Ovary (tissue), 10 donors: ENCODE measurements at places on chromosomes 5 and 9.

GRCh38 chr5:82664732-82665131 is 386.6 kb upstream of the RPS23 start:
- DNase-seq = no peak

- peak; percentile 77 for DNase-seq
Measured at GRCh38 chr5:172932313-172933017, 26.8 kb upstream of the RPL26L1 start.

DNA sequence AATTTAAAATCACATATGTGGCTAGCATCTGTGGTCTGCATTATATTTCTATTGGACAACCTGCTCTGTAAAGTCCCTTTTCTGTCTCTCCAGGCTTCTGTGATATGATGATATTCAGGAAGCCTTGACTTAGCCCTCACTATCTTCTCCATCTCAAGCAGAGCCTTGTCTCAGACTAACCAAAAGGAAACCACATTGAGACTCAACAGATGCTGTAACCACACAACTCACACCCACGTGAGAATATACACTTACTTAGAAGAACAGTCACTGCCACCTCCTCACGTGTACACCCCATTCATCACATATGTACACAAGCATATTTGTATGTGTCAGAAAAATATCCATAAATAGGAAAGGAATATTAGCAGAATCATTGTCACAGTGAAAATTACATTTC is 33.6 kb downstream of the HTR4 start:
- DNase-seq = no peak

DNA sequence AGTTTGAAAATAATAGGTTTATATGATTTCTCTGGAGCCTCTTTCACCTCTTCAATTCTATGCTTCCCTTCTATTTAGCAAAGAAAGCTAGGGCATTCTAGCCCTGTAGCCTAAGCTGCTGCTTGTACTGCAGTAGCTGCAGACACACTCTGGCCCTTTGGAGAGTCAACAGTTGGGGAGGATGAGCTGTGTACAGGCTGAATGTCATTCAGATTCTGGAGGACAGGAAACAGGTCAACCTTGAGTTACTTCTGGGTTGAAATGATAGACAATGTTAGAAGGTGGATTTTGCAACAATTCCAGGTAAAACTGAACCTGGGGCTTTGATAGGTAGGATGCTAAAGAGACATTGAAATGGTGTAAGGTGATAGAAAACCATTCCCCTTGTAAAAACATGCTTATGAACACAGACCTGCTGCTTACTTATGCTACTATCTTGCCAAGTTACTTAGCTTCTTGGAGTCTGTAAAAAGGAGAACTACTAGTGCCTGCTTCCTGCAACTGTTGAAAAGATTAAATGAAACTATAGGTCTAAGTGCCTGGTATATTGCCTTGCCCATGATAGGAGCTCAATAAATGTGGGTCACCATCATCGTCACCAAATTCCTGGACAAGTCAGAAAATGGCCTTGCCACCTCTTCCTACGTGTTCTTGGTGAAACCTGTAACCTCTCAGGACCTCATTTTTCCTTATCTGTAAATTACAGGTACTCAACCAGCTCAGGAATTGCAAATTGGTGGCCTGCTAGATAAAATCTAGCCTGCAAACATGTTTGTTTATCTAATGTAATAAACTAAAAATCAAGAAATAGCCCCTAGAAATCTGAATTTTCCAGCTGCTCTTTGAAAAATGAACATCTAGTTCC is 83.7 kb downstream of the GALNT10 start:
- DNase-seq = no peak

GRCh38 chr9:76571743-76572146 is 112.8 kb downstream of the GCNT1 start:
- DNase-seq = no peak

DNA sequence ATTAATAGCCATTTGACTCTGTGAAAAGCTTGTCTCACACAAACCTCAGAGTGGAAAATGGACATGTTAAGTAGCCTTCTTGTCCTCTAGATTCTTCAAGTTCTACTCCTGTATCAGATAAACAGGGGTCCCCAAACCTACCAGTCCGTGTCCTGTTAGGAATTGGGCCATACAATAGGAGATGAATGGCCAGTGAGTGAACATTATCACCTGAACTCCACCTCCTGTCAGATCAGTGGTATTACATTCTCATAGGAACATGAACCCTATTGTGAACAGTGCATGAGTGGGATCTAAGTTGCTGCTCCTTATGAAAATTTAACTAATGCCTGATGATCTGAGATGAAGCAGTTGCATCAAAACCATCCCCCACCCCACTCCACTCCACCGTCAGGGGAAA is 136.3 kb downstream of the TMEM232 start:
- no peak for DNase-seq
